CD4-positive, alpha-beta T cell treated with Interleukin-21 for 1 hour (primary cell): ENCODE measurements at places on chromosomes 4 and X.

DNA sequence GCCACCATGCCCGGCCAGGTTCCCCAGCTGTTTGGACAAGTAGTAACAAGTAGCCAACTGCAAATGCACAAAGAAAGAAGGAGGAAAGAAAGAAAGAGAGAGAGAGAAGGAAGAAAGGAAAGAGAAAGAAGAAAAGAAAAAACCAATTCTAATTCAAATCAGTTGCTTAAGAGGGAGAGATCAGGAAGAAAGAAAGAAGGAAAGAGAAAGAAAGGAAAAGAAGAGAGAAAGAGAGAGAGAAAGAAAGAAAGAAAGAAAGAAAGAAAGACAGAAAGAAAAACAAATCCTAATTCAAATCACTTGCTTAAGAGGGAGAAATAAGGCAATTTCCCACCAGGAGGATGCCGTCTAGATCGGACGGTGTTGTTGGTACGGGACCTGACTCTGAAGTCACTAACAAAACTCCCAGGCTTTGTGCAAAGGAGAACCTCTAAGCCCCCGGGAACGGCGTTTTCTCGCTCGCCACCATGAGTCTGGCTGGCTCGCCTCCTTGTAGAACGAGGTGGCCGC, 95.5 kb upstream of the PPP2R3B start:
- DNase-seq, result no peak

- no peak for DNase-seq
Measured at GRCh38 chrX:72662020-72662747, 51.9 kb downstream of the PHKA1 start.

DNA sequence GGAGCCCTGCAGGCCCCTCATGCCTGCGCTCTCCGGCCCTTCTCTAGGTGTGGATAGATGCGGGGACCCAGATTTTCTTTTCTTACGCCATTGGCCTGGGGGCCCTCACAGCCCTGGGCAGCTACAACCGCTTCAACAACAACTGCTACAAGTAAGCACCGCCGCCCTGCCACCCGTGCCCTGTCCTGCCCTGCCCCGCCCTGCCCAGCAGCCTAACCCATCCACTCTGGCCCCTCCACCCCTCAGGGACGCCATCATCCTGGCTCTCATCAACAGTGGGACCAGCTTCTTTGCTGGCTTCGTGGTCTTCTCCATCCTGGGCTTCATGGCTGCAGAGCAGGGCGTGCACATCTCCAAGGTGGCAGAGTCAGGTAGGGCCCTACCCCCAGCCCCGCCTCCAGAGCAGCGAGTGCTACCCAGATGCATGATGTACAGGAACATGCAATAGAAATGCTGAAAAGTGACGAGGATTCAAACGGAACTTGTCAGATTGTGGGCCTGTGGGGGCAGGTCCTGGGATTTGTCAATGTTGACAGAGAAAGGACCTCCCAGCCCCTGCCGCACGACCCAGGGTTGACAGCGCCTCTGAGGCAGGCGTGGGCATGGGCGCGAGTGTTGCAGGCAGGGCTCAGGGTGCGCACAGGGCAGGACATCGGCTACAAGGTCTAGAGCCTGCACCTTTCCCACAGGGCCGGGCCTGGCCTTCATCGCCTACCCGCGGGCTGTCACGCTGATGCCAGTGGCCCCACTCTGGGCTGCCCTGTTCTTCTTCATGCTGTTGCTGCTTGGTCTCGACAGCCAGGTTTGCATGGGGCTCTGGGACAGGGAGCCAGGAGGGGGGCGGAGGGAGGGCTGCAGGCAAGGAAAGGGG, 5.7 kb downstream of the SLC6A8 start:
- no peak for DNase-seq

- DNase-seq, result no peak
Measured at GRCh38 chrX:82335772-82336171, 1133.9 kb downstream of the SH3BGRL start.

GRCh38 chrX:40784516-40785151, 49.3 kb upstream of the MED14 start:
- no peak for DNase-seq

DNA sequence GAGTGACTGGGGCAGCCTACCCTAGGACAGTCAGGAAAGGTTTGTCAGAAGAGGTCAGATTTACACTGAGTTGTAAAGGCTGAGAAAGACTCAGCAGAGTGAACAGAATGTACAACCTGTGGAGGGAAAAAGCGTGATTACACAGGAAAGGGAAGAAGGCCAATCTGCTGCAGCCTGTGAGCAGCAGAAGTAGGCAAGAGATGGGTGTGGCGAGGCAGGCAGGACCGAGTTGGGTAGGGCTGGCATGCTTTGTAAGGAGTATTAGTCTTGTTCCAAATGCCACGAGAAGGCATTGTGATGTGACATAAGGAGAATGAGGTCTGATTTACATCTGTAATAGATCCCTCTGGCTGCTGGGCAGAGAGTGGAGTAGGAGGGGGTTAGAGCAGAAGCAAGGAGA, 12.6 kb downstream of the SGMS2 start:
- no peak for DNase-seq

- DNase-seq, result no peak
Measured at GRCh38 chr4:82124365-82124764, 249.4 kb downstream of the HNRNPD start.

DNA sequence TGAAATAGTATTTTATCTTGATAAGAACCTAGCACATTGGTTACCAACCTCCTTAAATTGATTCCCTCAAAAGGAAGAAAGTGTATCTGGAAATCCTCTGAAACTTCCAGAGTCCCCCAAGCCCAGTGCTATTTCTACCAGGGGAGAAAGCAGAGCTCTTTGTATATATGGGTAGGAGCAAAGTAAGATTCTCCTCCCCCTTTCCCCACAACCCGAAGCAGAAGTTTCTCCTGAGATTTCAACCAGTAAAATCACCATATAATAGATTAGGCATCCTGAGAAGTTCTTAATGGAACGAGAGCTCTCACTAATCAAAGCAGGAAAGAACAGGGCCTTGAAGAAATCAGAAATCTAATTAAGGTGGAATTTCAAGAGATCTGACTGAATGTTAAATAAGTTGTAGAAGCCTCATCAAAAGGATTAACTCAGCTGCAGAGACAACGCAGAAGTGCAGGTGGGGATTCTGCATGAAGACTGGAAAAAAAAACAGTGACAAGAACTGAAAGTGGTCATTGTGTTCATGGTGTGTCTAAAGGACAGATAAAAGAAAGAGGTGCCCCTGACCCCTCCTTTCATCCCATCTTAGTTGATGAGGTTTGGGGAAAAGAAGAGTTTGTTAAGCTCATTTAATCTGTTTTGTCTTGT, 39.1 kb downstream of the VSIG4 start:
- no peak for DNase-seq

DNA sequence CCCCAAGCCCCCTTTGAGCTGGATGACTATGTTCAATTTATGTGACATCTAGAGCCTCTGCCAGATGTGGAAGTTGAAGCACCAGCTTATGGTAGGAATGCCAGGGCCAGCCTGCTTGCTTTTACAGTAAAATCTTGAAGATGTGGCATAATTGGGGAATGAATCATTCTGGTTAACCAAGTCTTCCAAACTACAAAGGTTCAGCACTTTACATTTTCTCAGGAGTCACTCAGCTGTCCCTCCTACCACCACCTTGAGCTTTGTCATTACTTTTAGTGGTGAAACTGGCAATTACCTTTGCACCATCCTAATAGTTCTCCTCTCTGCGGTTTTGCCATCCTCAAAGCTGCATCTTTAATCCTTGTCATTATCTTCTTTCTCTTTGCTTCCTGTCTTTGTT, 172.2 kb downstream of the HS6ST2 start:
- DNase-seq, result no peak

DNA sequence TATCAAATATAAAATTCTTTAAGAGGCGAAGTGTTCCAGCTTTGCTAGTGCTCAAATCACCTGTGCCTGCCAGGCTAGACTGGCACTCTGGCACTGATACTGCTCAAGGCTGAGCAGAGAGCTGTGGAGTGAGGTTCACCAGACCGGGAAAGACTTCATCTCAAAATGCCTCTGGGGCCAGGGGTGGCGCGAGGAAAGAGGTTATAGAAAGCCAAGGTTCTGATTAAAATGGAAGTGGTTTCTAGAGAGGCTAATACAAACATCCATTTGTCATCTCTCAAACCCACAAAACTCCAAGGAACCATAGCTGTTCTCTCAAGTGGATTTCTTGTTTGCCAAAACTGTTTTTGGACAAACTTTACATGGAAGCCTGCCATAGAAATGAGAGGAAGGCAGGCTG, 41.5 kb downstream of the F11 start:
- no peak for DNase-seq

DNA sequence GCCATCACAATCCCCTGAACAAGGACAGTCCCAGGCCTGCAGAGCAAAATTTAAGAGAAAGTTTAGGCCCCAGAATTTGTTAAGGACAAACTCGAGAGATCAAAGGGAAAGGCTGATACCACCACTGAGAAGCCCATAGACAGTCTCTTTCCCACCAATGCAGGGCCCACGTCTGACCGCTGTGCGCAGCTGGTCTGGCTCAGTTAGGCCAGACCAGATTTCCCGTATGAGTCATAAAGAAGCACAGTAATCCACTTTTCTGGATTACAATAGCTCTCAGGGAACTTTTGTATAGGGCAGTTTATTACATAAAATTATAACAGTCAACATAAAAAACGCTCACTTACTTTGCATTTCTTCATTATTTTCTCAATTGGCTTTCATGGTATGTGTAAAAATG, 259.5 kb downstream of the RCHY1 start:
- no peak for DNase-seq

DNA sequence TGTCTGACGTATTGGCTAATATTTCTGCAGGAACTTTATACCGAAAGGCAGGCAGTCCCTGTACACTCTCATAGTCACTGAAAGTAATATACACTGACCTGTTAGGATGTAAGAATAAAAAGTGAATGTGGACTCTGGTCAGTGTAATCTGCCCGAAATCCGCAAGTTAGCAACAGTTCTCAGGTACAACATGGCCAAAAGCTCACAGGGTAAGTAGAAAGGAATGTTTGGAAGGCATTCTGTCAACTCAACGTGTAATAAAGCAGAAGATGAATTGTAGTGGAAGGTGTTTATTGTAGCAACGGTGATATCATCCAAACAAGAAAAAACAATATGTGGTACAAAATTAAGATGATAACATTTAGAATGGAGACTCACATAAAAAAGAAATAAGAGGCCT, 26.0 kb upstream of the NUP54 start:
- no peak for DNase-seq

DNA sequence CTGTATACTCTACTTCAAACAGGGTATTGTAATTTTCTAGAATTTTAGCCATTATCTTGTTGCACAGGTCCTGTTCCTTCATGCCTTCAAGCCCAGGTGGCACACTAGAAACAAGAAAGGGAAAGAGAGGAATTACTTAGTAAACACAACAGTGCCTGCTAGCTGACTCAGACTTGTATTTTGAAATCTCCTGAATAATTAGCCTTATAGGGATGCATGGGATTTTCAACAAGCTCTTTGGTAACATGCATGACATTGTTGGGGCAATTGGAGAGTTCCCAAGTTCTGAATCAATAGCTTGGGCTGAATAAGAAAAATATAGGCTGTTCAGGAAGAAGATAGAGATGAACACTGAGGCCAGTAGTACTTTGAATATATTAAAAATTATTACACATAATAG, 118.8 kb downstream of the FAM13A start:
- no peak for DNase-seq

DNA sequence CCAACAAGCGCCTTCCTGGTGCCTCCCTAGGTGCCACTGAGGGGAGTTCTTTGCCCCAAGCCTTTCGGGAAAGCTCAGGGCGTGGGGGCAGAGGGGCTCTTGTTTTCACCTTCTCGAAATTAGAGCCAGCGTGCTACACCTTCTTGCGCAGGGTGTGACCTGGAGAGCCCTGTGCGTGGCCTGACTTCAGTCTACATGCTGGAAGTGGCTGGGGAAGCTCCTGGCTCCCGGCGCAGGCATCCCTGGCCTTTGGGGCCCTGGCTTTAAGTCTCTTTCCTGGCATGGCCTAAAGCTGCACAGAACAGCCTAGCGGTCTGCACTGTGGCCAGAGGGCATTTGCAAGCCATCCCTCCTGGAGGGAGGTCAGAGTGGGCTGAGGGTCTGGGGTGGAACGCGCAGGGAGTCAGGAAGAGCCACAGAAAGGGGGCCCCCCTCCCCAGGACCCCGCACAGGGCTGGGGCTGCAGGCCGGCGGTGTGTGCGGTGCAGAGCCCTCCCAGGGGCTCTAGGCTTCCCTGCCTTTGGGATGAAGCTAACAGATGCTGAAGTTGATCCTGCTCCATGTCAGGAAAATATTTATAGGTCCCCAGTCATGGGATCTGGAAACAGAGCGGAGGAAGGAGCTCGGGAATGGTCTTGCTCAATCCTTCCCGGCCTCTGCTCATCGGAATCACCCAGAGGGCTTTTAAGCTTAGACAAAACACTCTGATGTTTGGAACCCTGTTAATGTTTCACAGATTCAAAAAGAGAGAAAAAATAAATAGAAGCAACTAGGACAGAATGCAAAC, 781 bp upstream of the SPON2 start:
- no peak for DNase-seq

DNA sequence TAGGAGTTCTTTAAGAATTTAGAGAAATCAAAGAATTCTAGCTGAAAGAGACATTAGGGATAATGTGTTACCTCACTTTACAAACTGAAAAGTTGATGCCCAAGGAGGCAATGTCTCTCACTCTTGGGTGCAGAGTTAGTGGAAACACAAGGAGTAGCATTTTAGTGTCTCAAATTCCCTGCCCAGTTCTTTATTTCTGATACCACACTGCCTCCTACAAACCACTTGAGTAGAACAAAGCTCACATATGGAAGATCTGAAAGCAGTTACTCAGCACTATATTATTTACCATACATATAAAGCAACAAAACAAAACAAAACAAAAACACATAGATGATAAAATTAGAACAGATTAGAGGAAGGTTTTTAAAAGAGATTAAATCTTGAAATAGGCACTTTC, 124.2 kb downstream of the REELD1 start:
- no peak for DNase-seq

- DNase-seq, result no peak
Measured at GRCh38 chr4:166400270-166400894, 527.3 kb downstream of the TLL1 start.

DNA sequence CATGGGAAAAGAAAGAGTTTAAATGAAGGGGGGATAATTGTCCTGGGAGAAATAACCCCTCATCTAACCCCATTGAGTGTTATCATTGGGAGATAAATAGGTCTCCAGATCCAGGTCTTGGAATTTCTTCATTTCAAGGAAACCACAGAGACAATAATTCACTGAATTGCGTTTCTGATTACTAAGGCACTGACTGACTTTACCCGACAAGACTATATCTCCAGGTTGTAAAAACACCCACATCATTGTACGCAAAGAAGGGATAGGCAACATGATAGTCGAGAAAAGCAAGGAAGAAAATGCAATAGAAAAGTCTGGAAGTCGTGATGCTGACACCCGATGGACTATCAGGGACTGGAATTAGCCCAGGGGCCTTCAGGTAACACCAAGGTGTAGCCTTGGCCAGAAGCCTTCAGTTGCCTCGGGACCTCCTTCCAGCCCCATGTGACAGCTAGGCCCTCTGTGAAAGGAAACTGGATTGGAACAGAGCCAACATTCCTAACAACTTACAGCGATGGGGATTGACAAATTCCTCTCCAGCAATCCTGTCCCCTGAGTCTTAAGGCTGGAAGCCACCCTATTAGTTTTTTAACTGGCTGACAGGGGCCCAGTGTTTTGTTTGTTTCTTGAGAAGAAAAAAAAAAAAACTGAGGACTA, 46.5 kb upstream of the RAB9B start:
- DNase-seq, result no peak
